Activated T-cell treated with anti-CD3 and anti-CD28 coated beads, Interleukin-2, amount 50 U/mL, for 4 hours (primary cell): ENCODE measurements at places on chromosomes 12 and 14. TPM values are rescaled to one million over a fixed set of nuclear protein-coding genes. Genes with fewer than 3 reads are reported as not detected.

The CABP1 gene
- 0.26 TPM for total RNA-seq

The ADCY4 gene
- total RNA-seq: 0.53 TPM

The SERPINA9 gene
- total RNA-seq: not detected

The GDF3 gene
- not detected for total RNA-seq

The NANOG gene
- total RNA-seq: not detected

The PYGL gene
- total RNA-seq: 0.25 TPM

The FAIM2 gene
- total RNA-seq: 0.54 TPM

The MDM2 gene
- total RNA-seq: 111 TPM

The CEBPE gene
- not detected for total RNA-seq

The DTD2 gene
- 31.8 TPM for total RNA-seq

The ERGIC2 gene
- total RNA-seq: 109 TPM

The CYP27B1 gene
- total RNA-seq: 19.6 TPM

The PKP2 gene
- 0.16 TPM for total RNA-seq

DNA sequence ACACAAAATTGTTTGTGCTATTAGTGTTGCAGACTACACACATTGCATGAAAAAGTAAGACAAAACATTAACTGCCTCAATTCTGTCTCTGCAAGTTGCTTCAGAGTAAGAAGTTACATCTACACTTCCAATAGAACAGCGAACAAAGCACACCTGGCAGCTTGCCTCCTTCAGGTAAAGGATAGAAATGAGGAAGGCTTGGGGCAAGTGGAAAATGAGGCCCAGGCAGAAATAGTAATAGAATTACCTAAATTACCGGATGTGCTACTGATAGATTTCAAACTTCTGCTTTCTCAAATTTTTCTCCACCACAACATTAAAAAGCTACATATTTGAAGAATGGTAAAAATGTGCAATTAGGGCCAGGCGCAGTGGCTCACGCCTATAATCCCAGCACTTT lies 37.7 kb downstream of the CCDC175 start:
- DNase-seq: no peak

DNA sequence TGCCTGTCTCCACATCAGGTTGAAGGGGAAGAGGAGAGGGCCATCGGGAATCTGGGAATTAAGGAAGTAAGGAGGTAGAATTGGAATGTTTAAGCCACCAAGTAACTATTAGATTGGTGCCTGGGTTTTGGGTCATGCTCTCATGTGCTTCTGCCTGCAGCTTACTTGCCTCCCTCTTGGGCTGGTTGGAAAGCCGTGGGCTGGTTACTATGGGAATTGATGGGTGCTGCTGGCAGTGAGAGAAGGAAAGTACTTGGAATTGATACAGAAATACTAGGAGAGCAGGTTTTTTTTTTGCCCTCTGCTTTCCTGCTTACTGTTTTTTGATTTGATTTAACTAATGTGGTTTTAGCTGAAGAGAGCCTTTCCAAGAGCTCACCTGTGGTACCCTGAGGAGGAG lies 493.5 kb upstream of the RGS6 start:
- DNase-seq: no peak

GRCh38 chr12:9634177-9634803 lies 26.6 kb upstream of the KLRB1 start:
- DNase-seq: peak; percentile 83

DNA sequence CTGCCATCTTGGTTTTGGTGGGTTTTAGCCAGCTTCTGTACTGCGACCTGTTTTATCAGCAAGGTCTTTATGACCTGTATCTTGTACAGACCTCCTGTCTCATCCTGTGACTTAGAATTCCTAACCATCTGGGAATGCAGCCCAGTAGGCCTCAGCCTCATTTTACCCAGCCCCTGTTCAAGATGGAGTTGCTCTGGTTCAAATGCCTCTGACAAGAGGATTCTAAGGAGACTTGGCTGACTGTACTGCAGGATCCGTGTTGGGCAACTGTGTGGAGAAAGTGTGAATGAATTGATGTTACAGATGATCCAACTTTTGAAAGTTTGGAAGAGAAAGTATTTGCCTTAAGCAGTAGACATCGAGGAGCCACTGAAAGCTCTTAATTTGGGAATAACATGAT lies 91.0 kb downstream of the TTLL5 start:
- no peak for DNase-seq

DNA sequence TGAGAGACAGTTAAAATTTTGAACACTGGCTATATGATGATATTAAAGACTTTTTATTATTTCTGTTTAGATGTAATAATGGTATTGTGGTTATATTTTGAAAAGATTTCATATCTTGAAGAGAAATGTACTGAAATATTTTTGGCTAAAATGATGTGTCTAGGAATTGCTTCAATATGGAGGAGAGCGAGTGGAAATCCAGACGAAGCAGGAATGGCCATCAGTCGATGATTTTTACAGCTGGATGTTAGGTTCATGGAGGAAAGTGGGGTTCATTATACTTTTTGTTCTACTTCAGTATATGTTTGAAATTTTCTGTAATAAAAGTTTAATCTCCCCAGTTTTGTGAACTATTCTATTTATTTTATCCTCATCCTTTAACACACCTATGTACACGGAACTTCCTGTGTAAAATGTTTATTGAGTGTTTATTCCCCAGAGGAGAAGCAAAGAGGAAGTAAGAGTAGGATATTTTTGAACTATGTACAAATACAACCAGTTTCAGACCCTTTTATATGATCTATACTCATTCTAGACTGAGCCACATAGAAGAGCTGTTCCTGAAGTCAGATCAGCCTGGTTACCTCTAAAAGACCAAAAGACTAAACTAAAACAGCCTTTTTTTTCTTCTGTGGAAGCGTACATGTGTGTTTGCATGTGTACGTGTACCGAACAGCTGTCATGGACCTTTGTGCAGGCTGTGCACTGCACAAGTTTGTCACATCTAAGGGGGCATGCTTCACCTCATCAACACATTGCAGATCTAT lies 211.0 kb upstream of the NUDT4 start:
- DNase-seq: no peak

- DNase-seq: no peak
These were observed 107.1 kb upstream of the SLCO1C1 start for GRCh38 chr12:20588042-20588441.

DNA sequence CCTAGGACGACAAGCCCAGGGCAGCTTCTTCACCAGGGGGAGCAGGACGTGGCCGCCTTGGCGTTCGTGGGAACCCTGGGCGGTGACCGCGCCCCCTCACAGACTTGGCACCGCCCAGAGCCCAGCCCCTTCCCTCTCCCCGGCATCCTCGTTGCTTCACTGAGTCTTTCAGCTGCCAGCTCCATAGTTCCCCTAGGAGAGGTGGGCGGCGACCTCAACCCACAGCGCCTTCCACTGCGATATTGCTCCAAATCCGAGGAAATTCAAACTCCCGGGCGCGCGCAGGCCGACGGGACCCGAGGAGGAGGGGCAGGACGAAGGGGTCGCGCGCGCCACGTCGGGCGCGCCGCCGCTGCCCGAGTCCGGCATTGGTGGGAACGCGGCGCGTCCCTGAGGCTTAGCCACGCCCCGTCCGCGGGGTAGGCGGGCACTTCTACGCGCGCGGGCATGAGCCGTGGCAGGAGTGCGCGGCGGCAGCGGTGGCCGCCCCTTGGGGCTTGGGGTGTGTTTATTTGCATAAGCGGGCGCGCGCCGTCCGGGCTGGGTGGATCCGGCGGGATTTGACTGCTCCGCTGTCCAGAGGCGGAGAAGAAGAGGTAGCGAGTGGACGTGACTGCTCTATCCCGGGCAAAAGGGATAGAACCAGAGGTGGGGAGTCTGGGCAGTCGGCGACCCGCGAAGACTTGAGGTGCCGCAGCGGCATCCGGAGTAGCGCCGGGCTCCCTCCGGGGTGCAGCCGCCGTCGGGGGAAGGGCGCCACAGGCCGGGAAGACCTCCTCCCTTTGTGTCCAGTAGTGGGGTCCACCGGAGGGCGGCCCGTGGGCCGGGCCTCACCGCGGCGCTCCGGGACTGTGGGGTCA lies at the start of the genes APAF1 and IKBIP:
TSS of gene APAF1 (plus strand) at position 579 of the 860 bp plus-strand sequence. CDS start 3,070 bp downstream, outside the sequence.
TSS of gene IKBIP (minus strand) at position 77 of the 860 bp plus-strand sequence. CDS start 87 bp downstream, outside the sequence.
- peak; percentile 95 for DNase-seq

- DNase-seq: no peak
These were observed 20.5 kb upstream of the TMCC3 start for GRCh38 chr12:94670898-94671297.

- no peak for DNase-seq
These were observed 239.2 kb downstream of the ADGRD1 start for GRCh38 chr12:131192951-131193350.

- no peak for DNase-seq
These were observed 85.1 kb upstream of the DAAM1 start for GRCh38 chr14:59103396-59103795.

DNA sequence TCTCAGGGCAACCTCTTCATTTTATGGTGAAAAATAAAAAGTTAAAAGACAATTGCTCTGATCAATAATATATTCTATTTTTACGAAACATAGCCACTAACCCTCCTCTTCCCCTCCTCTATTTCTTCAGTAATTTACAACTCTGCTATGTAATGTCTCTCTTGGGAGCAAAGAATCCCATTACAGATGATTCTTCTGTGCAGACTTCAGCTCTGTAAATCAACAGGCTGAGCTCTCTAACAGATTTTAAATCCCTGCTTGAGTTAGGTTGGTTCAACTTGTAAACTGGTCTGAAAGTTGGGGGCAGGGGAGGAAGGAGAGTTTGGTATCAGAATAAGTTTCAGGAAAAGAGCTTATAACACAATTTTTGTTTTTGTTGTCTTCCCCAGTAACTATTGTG lies 151.0 kb downstream of the SLC25A21 start:
- DNase-seq: no peak

GRCh38 chr12:50734409-50735263 lies 29.3 kb upstream of the ATF1 start:
- DNase-seq: no peak

DNA sequence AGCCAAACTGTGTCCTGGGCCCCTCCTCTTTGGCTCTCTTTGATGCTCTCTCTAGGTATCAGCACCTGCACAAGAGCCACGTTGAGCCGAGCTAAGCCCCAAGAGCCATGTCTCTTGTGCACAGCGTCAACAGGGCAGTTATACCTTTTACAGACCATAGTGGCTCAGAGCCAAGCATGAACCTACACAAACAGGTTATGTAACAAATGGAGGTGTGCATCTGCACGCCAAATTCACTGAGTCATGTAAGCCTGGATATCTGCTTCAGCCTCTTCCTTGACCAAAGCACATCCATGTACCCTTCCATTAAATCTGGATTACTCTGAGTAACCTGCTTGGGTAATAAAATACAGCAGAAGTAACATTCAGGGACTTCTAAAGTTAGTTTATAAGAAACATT lies 509.7 kb downstream of the NAV3 start:
- DNase-seq: no peak

DNA sequence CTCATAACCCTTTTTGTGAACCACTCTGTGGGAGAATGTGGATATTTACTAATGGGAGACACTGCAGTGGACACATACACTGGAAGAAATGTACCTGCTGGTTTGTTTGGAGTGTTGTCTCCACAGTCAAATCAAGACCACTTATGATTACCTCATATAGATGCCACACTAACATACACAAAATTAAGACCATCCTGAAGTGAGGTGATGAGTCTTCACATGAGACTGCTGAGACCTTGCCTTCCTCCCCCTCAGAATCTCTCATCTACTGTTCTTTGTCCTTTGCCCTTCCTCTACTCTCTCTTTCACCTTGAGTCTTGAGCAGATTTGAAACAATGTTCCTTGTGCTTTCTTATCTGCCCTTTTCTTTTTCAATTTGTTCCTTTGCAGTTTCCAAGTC lies 4.3 kb downstream of the KRT6A start:
- no peak for DNase-seq

GRCh38 chr14:27623782-27624181 lies 1025.9 kb upstream of the NOVA1 start:
- no peak for DNase-seq

GRCh38 chr12:107767466-107767865 lies 6.5 kb upstream of the PRDM4 start:
- DNase-seq: no peak

DNA sequence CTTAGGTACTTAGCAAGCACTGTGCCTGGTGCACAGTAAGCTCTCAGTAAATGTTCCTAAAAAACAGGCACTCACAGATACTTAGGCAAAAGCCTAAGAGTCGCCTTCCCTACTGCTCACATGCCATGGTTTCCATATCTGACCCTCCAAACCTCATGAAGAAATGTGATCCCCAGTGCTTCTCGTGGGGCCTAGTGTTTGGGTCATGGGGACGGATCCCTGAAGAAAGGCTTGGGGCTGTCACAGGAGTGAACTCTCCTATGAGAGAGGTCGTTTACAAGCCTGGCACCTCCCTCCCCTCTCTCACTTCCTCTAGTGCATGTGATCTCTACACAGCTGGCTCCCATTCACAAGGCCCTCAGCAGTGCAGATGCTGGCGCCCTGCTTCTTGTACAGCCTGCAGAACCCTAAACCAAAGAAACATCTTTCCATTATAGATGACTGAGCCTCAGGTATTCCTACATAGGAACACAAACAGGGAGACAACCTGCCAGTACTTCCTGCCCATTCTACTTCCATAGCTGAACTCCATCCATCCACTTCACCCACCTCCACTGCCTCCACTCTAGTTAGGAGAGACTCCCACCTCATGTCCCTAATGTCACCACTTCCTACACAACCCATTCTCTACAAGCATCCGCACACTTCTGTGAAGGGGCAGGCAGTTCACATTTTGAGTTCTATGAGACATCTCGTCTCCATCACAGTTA lies 2.9 kb downstream of the SLC15A4 start:
- DNase-seq: no peak

DNA sequence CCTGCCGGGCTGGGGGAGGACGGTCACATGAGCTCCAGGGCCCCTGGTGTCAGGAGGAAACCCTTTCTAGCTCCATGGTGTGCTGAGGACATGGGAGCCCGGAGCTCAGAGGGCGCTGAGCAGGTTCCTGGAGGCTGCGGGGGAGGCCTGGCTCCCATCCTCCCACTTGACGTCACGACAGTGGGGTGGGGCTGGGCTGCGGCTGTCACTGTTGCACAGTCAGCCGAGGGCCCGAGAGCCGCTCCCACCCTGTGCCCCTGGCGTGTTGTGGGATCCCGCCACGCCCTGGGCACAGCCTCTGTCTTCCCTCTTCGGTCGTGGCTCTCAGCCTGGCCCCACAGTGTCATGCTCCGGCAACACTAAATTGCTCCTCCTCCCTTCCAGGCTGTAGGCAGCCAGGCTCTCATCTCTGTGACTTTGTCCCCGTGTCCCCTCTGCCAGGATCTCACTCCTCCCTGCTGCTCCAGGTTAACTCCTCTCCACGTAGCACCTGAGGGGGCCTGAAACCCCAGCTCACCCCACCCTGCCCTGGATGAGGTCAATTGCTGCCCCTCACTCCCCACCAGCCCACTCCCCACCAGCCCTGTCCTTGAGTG lies 33.0 kb downstream of the BEGAIN start:
- DNase-seq: no peak

- DNase-seq: no peak
These were observed 457.6 kb upstream of the RGS6 start for GRCh38 chr14:71474301-71475265.
